Uterus (tissue), 4 donors: ENCODE measurements at places on chromosomes 3 and 15. TPM values are rescaled to one million over a fixed set of nuclear protein-coding genes. Genes with fewer than 3 reads are reported as not detected.

Gene CAMP
- total RNA-seq = 3.1 TPM

- DNase-seq = no peak
These were observed 28.8 kb downstream of the PCNP start for GRCh38 chr3:101602731-101603130.

DNA sequence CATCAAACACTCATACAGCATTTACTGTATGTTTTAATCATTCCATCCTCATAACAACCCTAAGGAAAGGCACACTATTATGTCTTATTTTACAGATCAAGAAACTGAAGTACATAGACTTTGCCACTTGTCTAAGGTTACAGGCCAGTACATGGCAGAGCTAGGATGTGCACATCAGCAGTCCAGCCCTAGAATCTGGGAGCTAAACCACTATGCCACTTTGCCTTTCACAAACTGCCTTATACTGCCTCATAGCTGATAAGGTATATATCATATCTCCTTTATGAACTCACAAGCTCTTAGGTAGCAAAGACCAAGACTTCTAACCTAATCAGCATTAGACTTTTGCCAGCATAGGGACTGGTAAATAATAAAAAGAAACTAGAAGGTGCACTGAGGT, 49.1 kb downstream of the MYO9A start:
- no peak for DNase-seq

- DNase-seq = no peak
These were observed 552 bp upstream of the XYLB start for GRCh38 chr3:38345879-38346586.

DNA sequence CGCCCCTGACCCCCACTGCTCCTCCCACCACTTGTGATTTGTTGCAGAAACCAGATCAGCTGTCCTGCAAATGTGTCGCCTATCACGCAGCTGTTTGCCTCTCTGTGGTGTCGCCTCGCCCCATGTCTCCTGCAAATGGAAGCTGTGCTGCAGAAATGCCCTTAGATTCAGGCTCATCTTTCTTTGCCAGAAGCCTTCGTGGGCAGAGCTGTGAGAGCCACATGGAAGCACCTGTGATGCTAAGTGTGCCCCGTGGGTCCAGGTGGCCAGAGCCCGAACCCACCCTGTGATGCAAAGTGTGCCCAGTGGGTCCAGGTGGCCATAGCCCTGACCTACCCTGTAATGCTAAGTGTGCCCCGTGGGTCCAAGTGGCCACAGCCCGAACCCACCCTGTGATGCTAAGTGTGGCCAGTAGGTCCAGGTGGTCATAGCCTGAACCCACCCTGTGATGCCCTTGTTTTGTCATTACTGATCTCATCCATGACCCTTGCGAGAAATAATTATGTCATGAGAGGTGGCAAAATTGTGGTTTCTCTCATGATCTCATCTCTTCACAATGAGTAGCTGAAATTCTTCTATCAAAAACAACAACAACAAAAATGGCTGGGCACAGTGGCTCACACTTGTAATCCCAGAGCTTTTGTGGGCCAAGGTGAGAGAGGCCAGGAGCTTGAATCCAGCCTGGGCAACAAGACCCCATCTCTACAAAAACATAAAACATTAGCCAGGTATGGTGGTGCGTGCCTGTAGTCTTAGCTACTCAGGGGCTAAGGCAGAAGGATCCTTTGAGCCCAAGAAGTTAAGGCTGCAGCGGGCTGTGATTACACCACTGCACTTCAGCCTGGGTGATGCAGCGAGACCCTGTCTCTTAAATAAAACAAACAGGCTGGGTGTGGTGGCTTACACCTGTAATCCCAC, 187.4 kb downstream of the GOLGA6L6 start:
- DNase-seq = no peak

- DNase-seq = no peak
These were observed 561.7 kb upstream of the ALCAM start for GRCh38 chr3:104805042-104805441.

Gene TRIM71
- not detected for total RNA-seq

Gene IL12A
- total RNA-seq = 0.73 TPM

Gene CD200
- 21.0 TPM for total RNA-seq

Gene CTDSPL2
- total RNA-seq = 195 TPM
